ENCODE measurements at places on chromosomes 13 and 19. TPM values are rescaled to one million over a fixed set of nuclear protein-coding genes. Genes with fewer than 3 reads are reported as not detected.

Gene ZNF221
- total RNA-seq, result 11.5 TPM

Gene SERTAD1
- total RNA-seq, result 15.2 TPM

Gene BRME1
- 3.7 TPM for total RNA-seq

Gene ZNF723
- total RNA-seq, result not detected

Gene TMEM238
- 31.2 TPM for total RNA-seq

Gene CDC42EP5
- 28.0 TPM for total RNA-seq

Gene IRF3
- 72.7 TPM for total RNA-seq

- no peaks in the 10 kb centered on the region for H3K4me1 ChIP-seq
- no peak overlapping the region for H3K27ac ChIP-seq
- DNase-seq, result no peak
- H3K4me3 ChIP-seq, result no peak overlapping the region
- H3K36me3 ChIP-seq, result no peaks in the 10 kb centered on the region
Observed at GRCh38 chr19:35085947-35086346, 29.7 kb upstream of the FXYD3 start.

DNA sequence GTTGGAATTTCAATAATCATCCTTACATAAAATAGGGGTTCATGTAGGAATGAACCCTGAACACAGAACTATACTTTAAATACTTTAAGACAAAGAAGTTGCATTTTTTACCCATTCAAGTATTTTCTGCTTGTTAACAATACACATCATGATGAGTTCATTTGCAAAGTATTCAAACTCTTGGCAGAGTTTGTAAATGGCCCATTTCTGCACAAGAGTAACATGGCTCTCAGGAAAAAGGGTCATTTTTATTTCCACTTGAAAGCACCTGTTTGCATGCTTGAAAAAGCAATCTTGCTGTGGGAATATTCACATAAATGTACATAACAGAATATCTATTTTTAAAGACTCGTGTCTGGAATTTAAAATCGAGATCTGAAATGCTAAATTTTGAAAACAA, 18.1 kb downstream of the ESD start:
- peaks cover 3% of the 10 kb centered on the region for H3K4me1 ChIP-seq
- H3K4me3 ChIP-seq, result no peak overlapping the region
- H3K36me3 ChIP-seq, result no peaks in the 10 kb centered on the region

- H3K27me3 ChIP-seq, result no peaks in the 10 kb centered on the region
- H3K4me3 ChIP-seq, result no peak overlapping the region
- H3K27ac ChIP-seq, result no peak overlapping the region
- H3K36me3 ChIP-seq, result no peaks in the 10 kb centered on the region
- DNase-seq, result no peak
Observed at GRCh38 chr19:2532252-2533071, 56.5 kb downstream of the GADD45B start.

GRCh38 chr13:36192166-36192565, 22.2 kb downstream of the SOHLH2 start:
- no peak overlapping the region for H3K4me3 ChIP-seq
- no peaks in the 10 kb centered on the region for H3K36me3 ChIP-seq

- no peaks in the 10 kb centered on the region for H3K36me3 ChIP-seq
- no peaks in the 10 kb centered on the region for H3K4me1 ChIP-seq
- peak; percentile 34 for DNase-seq
Observed at GRCh38 chr19:737591-738093, 13.3 kb upstream of the MISP start.

GRCh38 chr13:46717856-46718255, 79.1 kb downstream of the ESD start:
- peaks cover under 1% of the 10 kb centered on the region for H3K4me1 ChIP-seq
- H3K36me3 ChIP-seq, result no peaks in the 10 kb centered on the region
- no peak overlapping the region for H3K27ac ChIP-seq
- H3K27me3 ChIP-seq, result no peaks in the 10 kb centered on the region
- DNase-seq, result no peak
- H3K4me3 ChIP-seq, result no peak overlapping the region

DNA sequence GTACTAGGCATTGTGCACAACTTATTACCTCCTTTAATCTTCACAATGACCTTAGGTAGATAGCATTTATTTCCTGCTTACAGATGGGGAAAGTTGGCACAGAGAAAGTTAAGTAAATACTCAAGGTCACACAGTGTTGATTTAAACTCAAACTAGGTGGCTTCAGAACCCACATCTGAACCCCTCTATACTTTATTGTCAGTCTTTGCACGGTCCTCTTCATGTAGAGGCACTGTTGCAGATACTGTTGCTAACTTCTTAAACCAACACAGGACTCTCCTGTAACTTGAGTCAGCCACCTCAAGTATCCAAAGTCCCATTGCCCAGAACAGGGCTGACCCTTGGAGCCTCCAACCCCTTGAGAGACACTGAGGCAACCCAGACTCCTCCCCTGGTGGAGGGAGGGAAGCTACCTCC, 48.8 kb downstream of the FRY start:
- no peaks in the 10 kb centered on the region for H3K36me3 ChIP-seq
- no peak overlapping the region for H3K4me3 ChIP-seq
- no peak for DNase-seq
- no peak overlapping the region for H3K27ac ChIP-seq
- H3K4me1 ChIP-seq, result no peaks in the 10 kb centered on the region

- H3K4me3 ChIP-seq, result no peak overlapping the region
- H3K27me3 ChIP-seq, result no peaks in the 10 kb centered on the region
- DNase-seq, result peak; percentile 29
- no peak overlapping the region for H3K27ac ChIP-seq
Observed at GRCh38 chr19:54481326-54481930, 8.3 kb upstream of the CDC42EP5 start.

- peak overlapping the region; percentile 99 for H3K27ac ChIP-seq
- peaks cover 16% of the 10 kb centered on the region for H3K4me1 ChIP-seq
- H3K27me3 ChIP-seq, result no peaks in the 10 kb centered on the region
- DNase-seq, result peak; percentile 48
- H3K36me3 ChIP-seq, result no peaks in the 10 kb centered on the region
Observed at GRCh38 chr19:34173193-34173956, 1.1 kb downstream of the LSM14A start.

GRCh38 chr13:45921162-45921736, 69.7 kb upstream of the SIAH3 start:
- H3K36me3 ChIP-seq, result no peaks in the 10 kb centered on the region
- no peak for DNase-seq
- no peaks in the 10 kb centered on the region for H3K4me1 ChIP-seq
- no peaks in the 10 kb centered on the region for H3K27me3 ChIP-seq

DNA sequence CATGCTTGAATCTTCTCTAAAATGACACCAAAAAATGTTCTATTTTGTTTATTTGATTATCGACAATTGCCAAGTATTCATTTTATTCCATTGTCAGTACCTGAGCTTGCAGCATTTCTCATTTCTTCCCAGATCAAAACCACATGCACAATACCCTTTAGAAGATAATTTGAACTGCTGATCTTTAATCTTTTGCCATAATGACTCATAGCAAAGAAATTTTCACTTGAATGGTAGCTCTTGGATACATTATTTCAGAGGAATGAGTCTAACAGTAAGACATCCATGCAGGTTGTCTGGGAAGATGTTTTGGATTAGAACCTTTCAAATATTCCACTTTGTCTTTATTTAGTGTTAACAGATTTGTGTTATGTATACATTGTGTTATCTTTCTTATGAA, 42.0 kb upstream of the RXFP2 start:
- no peak for DNase-seq
- no peak overlapping the region for H3K4me3 ChIP-seq
- no peaks in the 10 kb centered on the region for H3K4me1 ChIP-seq
- no peaks in the 10 kb centered on the region for H3K27me3 ChIP-seq
- no peak overlapping the region for H3K27ac ChIP-seq

GRCh38 chr19:15159251-15159650, 41.5 kb downstream of the NOTCH3 start:
- H3K27ac ChIP-seq, result no peak overlapping the region
- no peaks in the 10 kb centered on the region for H3K27me3 ChIP-seq
- H3K4me1 ChIP-seq, result no peaks in the 10 kb centered on the region
- no peak overlapping the region for H3K4me3 ChIP-seq
- H3K36me3 ChIP-seq, result no peaks in the 10 kb centered on the region

DNA sequence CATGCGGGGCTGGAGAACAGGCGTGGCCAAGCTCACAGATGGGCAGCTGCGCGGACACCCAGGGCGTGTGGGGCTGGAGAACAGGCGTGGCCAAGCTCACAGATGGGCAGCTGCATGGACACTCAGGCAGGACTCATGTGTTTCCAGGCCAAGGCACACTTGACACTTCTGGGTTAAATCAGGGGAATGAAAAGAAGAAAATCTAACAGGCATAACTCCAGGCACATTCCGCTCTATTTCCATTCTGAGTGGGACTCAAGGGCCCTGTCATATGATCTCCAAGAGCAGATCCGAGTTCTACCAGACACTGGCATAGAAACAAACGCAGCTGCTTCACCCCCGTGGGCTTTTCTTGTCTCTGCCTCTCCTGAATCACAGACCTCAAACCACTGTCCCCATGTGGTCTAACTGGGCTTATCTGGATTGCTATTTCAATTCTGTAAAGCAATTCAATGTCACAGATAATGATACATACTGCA, 17.4 kb upstream of the C13orf46 start:
- no peaks in the 10 kb centered on the region for H3K4me1 ChIP-seq
- H3K27me3 ChIP-seq, result no peaks in the 10 kb centered on the region
- no peaks in the 10 kb centered on the region for H3K36me3 ChIP-seq
- no peak overlapping the region for H3K27ac ChIP-seq
- DNase-seq, result no peak

GRCh38 chr13:30463787-30464495, 1.8 kb downstream of the HMGB1 start:
- H3K36me3 ChIP-seq, result no peaks in the 10 kb centered on the region
- no peaks in the 10 kb centered on the region for H3K27me3 ChIP-seq
- H3K27ac ChIP-seq, result peak overlapping the region; percentile 97
- peak overlapping the region; percentile 60 for H3K4me3 ChIP-seq
- peaks cover 1% of the 10 kb centered on the region for H3K4me1 ChIP-seq
- no peak for DNase-seq

GRCh38 chr13:44249431-44249836, 124.2 kb upstream of the SERP2 start:
- no peaks in the 10 kb centered on the region for H3K36me3 ChIP-seq
- H3K27me3 ChIP-seq, result no peaks in the 10 kb centered on the region
- peak; percentile 57 for DNase-seq
- H3K4me1 ChIP-seq, result peaks cover 9% of the 10 kb centered on the region
- no peak overlapping the region for H3K4me3 ChIP-seq

DNA sequence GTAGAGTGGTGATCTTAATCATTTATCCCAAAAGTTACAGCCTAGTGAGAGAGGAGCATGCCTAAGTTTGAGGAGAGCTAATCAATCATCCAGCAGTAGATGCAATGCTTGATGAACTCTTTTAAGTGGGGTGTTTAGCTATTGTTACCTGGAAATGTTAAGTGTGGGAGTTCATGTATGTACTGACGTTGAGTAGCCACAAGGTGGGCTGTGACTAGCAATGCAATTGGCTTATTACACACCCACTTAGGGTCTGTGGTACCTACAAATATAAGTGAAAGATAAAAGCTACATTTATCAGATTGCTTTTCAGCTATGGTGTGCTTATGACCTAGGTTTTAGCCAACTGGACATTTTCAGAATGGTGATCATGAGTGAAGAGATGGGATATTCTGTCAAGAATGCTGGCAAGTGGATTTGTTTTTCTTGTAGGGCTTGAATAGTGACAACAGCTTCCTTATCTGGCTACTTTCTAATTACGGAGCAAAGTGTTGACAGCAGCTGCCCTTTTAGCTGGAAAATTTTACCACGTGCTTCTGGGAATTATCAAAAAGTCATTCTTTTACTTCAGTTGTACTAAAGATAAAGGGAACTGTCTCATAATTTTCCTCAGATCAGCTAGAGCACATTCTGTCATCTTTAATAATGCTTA, 170.6 kb downstream of the POSTN start:
- H3K4me3 ChIP-seq, result no peak overlapping the region
- H3K4me1 ChIP-seq, result no peaks in the 10 kb centered on the region
- DNase-seq, result no peak
- no peaks in the 10 kb centered on the region for H3K36me3 ChIP-seq
- H3K27ac ChIP-seq, result no peak overlapping the region

- DNase-seq, result no peak
- no peak overlapping the region for H3K4me3 ChIP-seq
- H3K36me3 ChIP-seq, result no peaks in the 10 kb centered on the region
- no peak overlapping the region for H3K27ac ChIP-seq
Observed at GRCh38 chr19:40594255-40594654, 6.9 kb upstream of the LTBP4 start.

- no peak overlapping the region for H3K27ac ChIP-seq
- DNase-seq, result no peak
- H3K4me3 ChIP-seq, result no peak overlapping the region
- no peaks in the 10 kb centered on the region for H3K4me1 ChIP-seq
- H3K36me3 ChIP-seq, result no peaks in the 10 kb centered on the region
- H3K27me3 ChIP-seq, result no peaks in the 10 kb centered on the region
Observed at GRCh38 chr13:83377491-83377890, 504.8 kb downstream of the SLITRK1 start.

- H3K36me3 ChIP-seq, result no peaks in the 10 kb centered on the region
- H3K27me3 ChIP-seq, result no peaks in the 10 kb centered on the region
- H3K4me3 ChIP-seq, result no peak overlapping the region
- peaks cover 13% of the 10 kb centered on the region for H3K4me1 ChIP-seq
- DNase-seq, result no peak
- H3K27ac ChIP-seq, result no peak overlapping the region
Observed at GRCh38 chr13:110351636-110352420, 44.7 kb downstream of the COL4A2 start.

DNA sequence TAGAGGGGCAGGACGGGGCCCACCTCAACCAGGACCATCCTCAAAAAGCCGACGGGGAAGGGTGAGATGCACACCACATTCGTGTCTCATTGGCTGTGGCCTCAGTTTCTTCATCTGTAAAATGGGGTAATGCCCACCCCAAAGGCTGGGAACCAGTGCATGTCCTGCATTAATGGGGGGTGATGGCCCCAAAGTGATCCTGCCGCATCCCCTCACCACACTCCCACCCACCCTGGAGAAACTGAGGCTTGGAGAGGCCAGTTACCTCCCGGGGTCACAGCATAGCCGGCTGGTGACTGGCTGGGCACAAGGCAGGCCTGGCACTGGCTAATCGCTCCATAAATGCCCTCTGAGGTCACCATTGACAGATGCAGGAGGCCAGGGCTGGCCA, 640 bp upstream of the MIDN start:
- DNase-seq, result peak; percentile 47
- H3K27me3 ChIP-seq, result no peaks in the 10 kb centered on the region
- peak overlapping the region; percentile 77 for H3K4me3 ChIP-seq
- peak overlapping the region; percentile 99 for H3K27ac ChIP-seq
